ENCODE measurements at places on chromosomes 7 and 10. TPM values are rescaled to one million over a fixed set of nuclear protein-coding genes. Genes with fewer than 3 reads are reported as not detected.

DNA sequence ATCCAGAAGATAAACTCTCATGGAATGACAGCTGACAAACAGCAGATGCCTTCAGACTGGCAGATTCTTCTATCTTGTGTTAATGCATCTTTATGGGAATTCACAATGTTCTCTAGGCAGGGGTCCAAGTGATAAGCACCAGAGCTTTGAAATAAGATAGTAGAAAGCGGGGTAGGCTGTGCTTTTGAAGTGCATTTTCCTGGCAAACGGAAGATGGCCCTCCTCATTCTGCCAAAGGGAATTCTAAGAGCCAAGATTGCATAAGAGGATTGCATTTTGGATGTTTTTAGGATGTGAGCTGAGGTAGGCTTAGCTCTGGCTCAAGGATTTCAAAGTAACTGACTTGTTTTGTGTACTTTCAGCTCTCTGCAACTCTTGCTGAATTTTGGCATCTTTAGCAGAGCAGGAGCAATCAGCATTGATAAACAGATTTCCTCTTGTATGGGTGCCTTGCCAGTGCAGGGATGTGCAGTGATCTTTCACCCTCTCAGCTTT is 298.5 kb upstream of the KLF6 start:
- DNase-seq = no peak
- no peak overlapping the region for H3K27ac ChIP-seq
- no peaks in the 10 kb centered on the region for H3K36me3 ChIP-seq

- no peaks in the 10 kb centered on the region for H3K36me3 ChIP-seq
- no peak for DNase-seq
- no peaks in the 10 kb centered on the region for H3K27me3 ChIP-seq
- no peaks in the 10 kb centered on the region for H3K4me1 ChIP-seq
These were observed 32.8 kb downstream of the GOLGA7B start for GRCh38 chr10:97882142-97883091.

- no peaks in the 10 kb centered on the region for H3K4me1 ChIP-seq
- H3K36me3 ChIP-seq = no peaks in the 10 kb centered on the region
- no peaks in the 10 kb centered on the region for H3K27me3 ChIP-seq
- H3K27ac ChIP-seq = no peak overlapping the region
These were observed 194.0 kb downstream of the PPP1R9A start for GRCh38 chr7:95101422-95101821.

GRCh38 chr7:46478046-46478445 is 557.0 kb upstream of the IGFBP3 start:
- H3K27me3 ChIP-seq = no peaks in the 10 kb centered on the region
- H3K4me1 ChIP-seq = no peaks in the 10 kb centered on the region
- no peak overlapping the region for H3K4me3 ChIP-seq
- no peak for DNase-seq

- H3K27me3 ChIP-seq = no peaks in the 10 kb centered on the region
- H3K4me1 ChIP-seq = no peaks in the 10 kb centered on the region
- DNase-seq = no peak
- H3K27ac ChIP-seq = no peak overlapping the region
- H3K4me3 ChIP-seq = no peak overlapping the region
- no peaks in the 10 kb centered on the region for H3K36me3 ChIP-seq
These were observed 288.2 kb upstream of the SEMA3D start for GRCh38 chr7:85475071-85475470.

GRCh38 chr10:13892001-13892491 is 305.3 kb downstream of the PRPF18 start:
- peaks cover 24% of the 10 kb centered on the region for H3K27me3 ChIP-seq
- H3K4me3 ChIP-seq = peak overlapping the region; percentile 14
- DNase-seq = no peak
- H3K4me1 ChIP-seq = peaks cover 21% of the 10 kb centered on the region
- H3K27ac ChIP-seq = no peak overlapping the region

DNA sequence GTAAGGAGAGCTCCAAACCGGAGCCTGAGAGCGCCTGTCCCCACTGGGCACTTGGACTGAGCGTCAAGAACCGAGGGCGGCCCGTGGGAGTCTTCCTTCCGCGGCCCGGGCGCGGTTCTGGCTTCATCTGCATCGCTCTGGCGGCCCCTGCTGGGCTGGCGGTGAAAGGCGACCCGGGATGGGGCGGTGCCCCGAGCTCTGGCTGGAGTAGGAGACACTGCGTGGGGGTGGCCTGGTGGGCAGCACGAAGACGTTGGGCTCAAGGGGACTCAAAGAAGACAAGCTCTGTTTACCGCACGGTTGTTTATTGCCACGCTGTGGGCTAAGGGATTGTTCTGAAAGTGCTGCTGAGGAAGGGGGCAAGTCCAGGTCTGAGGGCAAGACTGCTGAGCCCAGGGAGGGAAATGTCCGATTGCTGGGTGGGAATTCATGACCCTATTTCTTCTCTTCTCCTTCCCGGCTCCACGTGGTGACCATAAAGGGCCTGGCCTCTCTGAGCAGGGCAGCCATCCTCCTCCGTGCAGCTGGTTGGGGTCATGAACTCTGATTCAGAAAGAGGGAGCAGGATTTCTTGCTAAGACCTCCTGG is 29.8 kb downstream of the PLAU start:
- peak overlapping the region; percentile 3 for H3K4me3 ChIP-seq
- DNase-seq = peak; percentile 84

ABCB1 gene
- total RNA-seq = 10.6 TPM

PRKCQ gene
- total RNA-seq = 43.9 TPM

TEX47 gene
- not detected for total RNA-seq

APBB1IP gene
- total RNA-seq = 45.6 TPM
